ENCODE measurements at places on chromosomes 1 and 21. TPM values are rescaled to one million over a fixed set of nuclear protein-coding genes. Genes with fewer than 3 reads are reported as not detected.
A peak's percentile ranks its signal among the peaks of the same experiment; 100 is the strongest.

GRCh38 chr1:17816511-17816910 lies 61.4 kb downstream of the ACTL8 start:
- DNase-seq, result no peak

GRCh38 chr1:59686170-59686569 lies 128.6 kb upstream of the HOOK1 start:
- no peak for DNase-seq

DNA sequence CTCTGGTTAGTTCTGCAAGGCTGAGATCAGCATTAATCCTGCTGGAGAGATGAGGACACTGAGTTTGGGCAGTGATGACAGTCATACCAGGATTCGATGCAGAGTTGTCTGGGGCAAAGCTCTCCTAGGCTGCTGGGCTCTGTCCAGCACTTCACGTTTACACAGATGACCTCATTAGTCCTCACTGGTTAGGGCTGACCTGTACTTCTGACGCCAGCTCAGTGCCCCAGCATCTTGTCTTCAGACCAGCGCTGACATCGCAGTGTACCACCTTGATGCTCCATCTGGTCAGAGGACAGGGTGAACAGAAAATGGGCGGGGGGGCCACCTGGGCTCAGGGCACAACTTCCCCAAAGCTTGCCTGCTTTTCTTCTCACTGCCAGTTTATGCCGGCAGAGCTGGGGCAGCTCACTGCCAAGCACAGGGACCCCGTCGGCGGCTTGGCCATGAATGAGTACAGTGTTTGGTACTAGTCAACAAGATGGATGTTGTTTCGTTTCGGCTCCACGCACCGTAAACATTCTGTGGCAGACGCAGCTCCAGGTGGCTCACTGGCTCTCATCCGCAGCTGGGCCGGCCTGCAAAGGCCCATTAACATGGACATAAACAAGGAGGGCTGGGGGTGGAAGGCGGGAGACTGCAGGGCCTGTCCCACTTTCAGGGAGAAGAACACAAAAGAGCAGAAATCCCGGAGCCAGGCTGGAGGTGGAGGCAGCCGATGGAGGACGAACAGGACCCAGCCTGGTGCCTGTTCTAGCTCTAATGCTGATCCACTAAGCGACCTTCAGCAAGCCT lies 118.7 kb downstream of the GLIS1 start:
- DNase-seq, result no peak

DNA sequence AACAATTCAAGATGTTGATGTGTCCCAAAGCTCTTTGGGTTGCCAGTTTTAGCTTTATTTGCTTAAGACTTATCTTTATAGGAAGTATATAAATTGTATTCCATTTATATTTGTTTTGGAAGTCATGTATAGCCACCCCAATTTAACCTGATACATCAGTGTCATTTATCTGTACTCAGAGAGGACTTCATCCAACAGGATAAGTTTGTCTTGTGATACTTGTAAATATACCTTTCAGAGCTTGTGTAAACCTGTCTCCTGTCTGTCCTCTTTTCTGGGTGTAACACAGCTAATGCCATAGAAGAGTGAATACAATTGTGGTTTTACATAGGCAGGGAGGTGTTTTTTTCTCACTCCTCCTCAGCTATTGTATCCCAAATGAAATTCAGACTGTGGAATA lies 10.4 kb downstream of the PTGFR start:
- DNase-seq, result no peak

- DNase-seq, result no peak
Measured at GRCh38 chr1:15172405-15173259, 19.1 kb downstream of the TMEM51 start.

DNA sequence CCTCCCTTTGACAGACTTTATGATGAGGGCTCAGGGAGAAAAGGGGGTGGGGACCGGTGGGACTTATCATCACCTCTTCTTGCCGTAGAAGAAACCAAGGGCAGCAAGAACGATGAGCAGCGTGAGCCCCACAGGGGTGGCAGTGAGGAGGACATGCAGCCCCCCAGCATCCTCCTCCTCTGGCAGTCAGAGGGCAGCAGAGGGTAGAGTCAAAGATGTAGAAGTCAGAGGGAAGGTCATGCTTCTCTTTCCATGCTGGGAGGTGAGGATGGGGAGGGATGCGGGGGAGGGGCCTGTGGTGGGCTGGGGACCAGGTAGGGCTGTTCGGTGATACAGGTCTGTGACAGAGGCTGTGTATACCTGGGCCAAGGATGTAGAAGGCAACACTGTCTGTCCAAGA lies 14.8 kb downstream of the INSRR start:
- DNase-seq, result no peak

DNA sequence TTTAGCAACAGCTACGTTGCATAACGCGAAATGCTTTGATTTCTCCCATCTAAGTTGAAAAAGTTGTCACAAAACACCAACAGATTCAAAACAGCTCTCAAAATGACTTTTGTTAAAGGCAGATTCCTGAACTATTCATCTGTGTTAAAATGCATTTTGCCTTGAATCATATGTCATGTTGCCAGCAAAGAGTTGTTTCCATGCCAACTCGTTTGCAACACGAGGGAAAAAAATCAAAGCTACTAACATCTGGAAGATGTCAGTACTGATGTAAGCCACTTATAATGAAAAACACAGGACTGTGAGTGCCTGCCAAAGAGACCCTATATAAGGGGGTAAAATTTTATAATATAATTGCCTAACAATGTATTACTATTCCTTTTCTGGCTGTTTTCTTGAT lies 182.7 kb upstream of the PTBP2 start:
- no peak for DNase-seq

- no peak for DNase-seq
Measured at GRCh38 chr1:42175314-42176054, 10.9 kb upstream of the GUCA2A start.

DNA sequence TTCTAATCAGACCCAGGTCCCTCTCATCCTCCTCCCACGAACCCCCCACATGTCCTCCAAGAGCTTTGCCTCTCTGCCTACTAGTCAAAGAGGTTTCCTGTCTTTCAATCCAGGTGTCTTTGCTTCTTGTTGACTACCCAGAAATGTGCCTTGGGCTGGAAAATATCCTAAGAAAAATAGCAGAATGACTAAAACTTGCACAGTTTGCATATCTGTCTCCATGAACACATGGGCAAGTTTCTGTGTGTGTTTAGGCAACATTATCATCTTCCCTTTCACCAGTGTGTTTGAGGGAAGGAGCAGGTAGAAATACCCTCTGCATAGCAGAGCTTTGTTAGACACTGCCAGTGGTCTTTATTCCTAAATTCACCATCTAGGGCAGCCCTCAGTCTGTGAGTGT lies 1.5 kb downstream of the C1orf116 start:
- DNase-seq, result no peak

DNA sequence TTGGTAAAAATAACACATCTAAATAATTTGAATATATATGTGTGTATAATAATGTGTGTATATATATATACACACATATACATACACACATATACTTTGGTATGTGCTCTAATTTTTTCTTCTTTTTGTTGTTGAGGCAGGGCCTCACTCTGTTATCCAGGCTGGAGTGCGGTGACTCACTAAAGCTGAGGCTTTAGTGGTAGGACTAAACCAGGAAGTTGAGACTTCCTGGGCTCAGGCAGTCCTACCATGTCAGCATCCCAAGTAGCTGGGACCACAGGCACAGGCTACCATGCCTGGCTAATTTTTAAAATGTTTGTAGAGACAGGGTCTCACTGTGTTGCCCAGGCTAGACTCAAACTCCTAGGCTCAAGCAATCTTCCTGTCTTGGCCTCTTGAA lies 46.7 kb upstream of the CXADR start:
- no peak for DNase-seq

DNA sequence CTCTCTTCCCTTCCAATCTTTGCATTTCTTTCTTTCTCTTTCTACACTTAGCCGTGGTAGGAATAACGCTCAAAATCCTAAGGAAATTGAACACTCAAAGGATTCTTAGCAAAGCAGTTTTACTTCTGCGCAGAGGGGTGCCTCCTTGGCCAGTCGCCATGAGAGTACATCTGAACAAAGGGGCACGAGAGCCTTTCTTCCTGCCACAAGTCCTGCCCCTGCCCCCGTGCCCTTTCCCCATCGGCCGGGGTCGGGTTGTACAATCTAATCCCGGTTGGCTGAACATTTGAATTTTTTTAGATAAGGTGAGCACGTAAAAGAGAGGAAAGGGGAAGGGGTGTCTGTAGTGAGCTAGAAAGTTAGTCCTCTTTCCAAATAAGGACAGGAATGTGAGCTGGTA lies 28.6 kb upstream of the COL6A1 start:
- DNase-seq, result no peak

DNA sequence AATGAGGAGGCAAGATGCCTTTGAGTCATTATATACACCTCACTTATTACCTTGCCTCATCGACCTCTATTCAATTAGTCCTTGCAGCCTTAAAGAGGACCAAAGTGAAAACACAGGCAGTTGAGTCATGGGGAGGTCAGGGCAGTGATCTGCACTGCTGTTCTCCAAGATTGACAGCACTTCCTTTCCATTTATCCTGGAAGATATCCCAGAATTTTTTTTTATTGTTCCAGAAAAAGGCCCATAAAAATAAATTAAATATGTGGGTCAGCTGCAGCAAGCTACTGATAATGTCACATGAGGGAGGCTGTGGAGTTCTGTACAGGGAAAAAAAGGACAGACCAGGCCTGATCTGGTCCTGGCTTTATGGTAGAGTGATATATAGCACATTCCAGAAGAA lies 33.2 kb upstream of the CDC42BPA start:
- no peak for DNase-seq

- peak; percentile 16 for DNase-seq
Measured at GRCh38 chr1:235511470-235512240, 7.4 kb upstream of the B3GALNT2 start.

DNA sequence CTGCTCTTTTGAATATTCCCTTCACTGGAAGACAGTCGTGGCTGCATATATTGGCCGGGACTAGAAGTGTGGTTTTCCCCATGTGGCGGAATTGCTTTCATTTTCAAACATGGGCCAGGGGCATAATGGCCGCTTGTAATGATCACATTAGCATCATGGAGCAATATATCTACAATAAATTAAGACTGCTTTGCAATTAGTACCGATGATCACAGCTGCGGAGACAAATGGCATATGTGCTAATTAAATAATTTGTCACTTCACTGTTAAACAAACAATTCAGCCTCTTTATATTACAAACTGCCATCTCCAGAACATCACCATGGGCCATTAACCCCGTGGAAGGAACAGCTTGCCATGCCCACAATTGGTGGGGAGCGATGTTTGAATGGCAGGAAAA lies 68.2 kb upstream of the OLIG2 start:
- DNase-seq, result no peak

GRCh38 chr1:12561121-12561520 lies 56.9 kb downstream of the DHRS3 start:
- no peak for DNase-seq

DNA sequence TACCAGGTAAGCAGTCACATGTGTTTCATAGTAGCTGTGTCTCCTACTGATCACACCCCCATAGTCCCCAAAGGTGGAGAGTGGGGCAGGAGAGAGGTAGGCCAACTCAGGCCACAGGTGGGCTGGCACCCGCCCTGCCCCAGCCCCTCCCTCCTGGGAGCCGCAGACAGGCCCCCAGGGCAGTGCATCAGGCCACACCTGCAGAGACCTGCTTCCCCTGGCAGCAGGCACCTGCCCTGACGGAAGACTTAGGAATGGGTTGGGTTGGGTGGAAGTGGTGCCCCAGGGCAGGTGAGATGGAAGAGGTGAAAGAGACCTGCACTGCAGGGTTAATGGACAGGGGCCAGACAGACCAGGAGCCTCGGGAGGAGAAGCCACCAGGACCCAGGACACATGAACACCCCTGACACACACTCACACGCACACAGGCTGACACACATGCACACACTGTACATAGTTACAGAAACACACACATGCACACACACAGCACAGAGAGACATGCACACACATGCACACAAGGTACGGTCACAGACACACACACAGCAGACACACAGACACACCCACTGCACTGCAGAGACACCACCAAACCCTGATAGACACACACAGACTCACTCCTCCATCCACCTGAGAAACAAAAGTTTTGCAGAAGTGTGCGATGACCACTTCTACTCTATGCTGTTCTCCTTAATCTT lies 1.7 kb upstream of the COL18A1 start:
- DNase-seq, result no peak

GRCh38 chr1:14531519-14531918 lies 67.0 kb upstream of the KAZN start:
- no peak for DNase-seq

- DNase-seq, result no peak
Measured at GRCh38 chr1:33400153-33400911, 30.6 kb downstream of the PHC2 start.

- no peak for DNase-seq
Measured at GRCh38 chr1:97135972-97136371, 414.4 kb downstream of the PTBP2 start.

- no peak for DNase-seq
Measured at GRCh38 chr1:235077163-235077540, 51.5 kb downstream of the TOMM20 start.

- no peak for DNase-seq
Measured at GRCh38 chr1:95562230-95562629, 328.2 kb downstream of the RWDD3 start.

- DNase-seq, result no peak
Measured at GRCh38 chr1:79460773-79461436, 454.4 kb upstream of the ADGRL4 start.

ESRRG gene
- total RNA-seq, result 0.05 TPM

CELA2A gene
- total RNA-seq, result not detected

KRTAP19-2 gene
- total RNA-seq, result not detected

AMPD1 gene
- not detected for total RNA-seq

HSD3B1 gene
- not detected for total RNA-seq

UHMK1 gene
- 110 TPM for total RNA-seq

SIPA1L2 gene
- 8.9 TPM for total RNA-seq

WNT4 gene
- total RNA-seq, result not detected

ATP1A2 gene
- total RNA-seq, result 0.12 TPM

PTPN7 gene
- total RNA-seq, result not detected

MXRA8 gene
- total RNA-seq, result not detected

PRKAB2 gene
- 43.3 TPM for total RNA-seq

WASF2 gene
- 17.7 TPM for total RNA-seq

GSTM5 gene
- total RNA-seq, result 0.12 TPM

RGS4 gene
- not detected for total RNA-seq
